ENCODE measurements at places on chromosomes 2 and 18.

- DNase-seq = no peak
Observed at GRCh38 chr2:190838492-190838910, 42.1 kb upstream of the GLS start.

GRCh38 chr2:74146929-74147726 lies 584 bp downstream of the BOLA3 start:
- no peak for DNase-seq

DNA sequence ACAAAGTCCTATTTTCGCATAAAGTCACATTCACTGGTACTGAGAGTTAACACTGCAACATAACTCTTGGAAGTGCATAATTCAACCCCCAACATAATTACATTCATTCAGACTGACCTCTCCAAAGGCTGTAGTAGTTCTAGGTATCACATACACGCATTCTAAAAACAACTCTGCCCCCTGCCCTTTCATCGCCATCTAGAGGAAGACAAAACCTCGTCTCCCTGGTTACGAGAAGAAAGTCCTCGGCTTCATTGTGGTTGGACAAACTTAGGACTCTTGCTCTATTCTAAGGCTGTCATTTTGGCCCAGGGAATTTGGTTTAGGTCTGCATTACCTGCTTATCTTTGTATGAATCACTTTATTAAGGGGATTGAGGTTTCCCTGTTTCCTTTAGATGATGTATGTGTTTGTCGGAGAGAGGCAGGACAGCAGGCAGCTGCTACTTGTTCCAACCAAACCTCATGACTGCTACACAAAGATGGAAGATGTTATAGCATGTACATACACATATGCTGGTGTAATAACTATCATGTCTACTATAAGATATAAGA lies 215.4 kb upstream of the NRXN1 start:
- no peak for DNase-seq

DNA sequence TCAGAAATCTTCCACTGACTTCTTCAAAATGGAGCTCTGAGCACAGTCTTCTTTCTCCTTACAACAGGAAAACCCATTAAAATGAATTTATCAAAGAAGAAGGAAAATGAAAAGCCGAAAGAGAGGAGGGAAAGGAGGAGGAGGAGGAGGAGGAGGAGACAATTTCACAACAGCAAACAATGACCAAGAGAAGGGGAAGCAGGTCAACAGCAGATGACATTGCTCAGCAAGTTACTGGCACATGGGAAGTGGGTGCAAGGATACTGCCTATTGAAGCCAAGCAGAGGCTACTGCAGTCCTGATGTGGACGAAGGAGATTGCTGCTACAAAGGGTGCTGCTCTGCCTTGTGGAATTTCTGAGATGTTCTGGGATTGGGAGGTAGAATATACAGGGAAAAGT lies 268.2 kb upstream of the FBXO11 start:
- DNase-seq = no peak

- no peak for DNase-seq
Observed at GRCh38 chr2:172242961-172243360, 140.3 kb upstream of the DLX2 start.

DNA sequence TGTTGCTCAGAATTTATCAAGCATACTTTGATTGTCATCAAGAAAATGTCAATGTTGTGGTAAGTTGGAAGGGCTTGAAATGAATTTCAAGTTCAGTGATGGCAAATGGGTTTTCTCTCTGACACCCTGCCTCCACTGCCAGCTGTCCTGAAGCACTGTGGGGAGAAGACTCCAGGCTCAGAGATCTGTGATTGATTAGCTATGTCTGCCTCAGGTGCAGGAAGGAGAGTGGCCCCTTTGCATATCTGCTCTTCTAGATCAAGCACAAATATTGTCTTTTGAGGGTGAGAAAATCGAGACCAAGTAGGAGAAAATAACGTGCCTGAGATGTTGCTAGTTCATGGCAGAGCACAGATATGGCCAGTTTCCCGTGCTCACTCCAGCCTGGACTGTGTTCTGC lies 178.8 kb upstream of the GLI2 start:
- no peak for DNase-seq

GRCh38 chr2:207014424-207014823 lies 75.1 kb downstream of the CPO start:
- DNase-seq = no peak

- DNase-seq = no peak
Observed at GRCh38 chr18:70416496-70416895, 127.7 kb downstream of the SOCS6 start.

Data from endodermal cell (in vitro differentiated cells).